Stimulated activated CD8-positive, alpha-beta memory T cell treated with anti-CD3 and anti-CD28 coated beads, Interleukin-12 subunit alpha, Interleukin-12 subunit beta, amount 100 ng/mL, for 1 hour (primary cell): ENCODE measurements at places on chromosomes 6 and 20.

- DNase-seq: no peak
Measured at GRCh38 chr6:34663831-34664255, 32.7 kb downstream of the ILRUN start.

GRCh38 chr6:40359808-40360207 is 227.4 kb downstream of the LRFN2 start:
- no peak for DNase-seq

DNA sequence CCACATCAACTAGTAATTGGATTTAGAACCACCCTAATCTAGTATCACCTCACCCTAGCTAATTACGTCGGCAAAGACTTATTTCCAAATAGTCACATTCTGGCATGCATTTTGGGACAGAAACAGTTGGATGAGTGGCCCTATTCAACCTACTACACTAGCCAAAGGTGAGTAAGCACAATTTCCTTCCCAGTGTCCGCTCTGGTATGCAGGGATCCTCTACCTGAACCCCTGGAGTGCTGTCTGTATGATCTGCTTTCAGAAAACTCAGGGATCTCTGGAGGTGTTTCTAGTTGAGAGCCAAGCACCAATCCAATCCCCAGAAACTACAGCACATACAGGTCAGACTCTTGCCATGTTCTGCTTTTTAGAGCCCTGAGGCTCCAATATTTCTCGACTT is 717.4 kb upstream of the MANEA start:
- no peak for DNase-seq

DNA sequence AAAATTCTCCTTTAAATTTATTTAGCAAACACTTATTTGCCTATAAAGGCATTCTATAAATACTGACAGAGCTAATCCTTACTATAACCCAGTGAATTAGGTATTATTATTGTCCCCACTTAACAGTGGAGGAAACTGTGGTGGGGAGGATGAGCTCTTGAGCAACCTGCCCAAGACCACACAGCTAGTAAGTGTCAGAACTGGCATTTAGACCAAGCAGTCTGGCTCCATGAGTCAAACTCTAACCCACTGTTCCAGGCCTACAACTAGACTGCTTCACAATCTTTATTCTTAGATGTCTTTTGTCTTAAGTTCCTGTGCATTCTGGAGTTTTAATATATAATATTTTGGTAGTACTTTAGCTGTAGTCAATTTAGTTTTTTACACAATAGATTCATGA is 530.8 kb downstream of the BCKDHB start:
- DNase-seq: no peak

DNA sequence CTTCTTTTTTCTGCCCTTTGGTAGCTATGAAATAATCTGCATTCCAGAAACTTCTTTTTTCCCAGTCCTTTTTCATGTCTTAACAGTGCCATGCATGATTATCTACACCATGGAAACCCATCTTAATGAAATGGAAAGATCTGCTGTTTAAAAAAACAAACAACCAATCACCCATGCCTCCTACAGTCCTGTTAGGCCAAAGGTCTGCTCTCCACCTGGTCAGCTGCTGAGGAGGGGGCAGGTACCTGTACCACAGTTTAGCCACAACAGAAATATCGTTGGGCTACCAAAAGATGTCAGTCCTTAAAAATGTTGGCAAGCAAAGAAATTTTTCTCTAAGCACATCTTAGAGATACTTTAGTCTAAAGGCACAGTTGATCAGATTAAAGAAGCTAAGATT is 112.6 kb downstream of the SLC16A10 start:
- no peak for DNase-seq

DNA sequence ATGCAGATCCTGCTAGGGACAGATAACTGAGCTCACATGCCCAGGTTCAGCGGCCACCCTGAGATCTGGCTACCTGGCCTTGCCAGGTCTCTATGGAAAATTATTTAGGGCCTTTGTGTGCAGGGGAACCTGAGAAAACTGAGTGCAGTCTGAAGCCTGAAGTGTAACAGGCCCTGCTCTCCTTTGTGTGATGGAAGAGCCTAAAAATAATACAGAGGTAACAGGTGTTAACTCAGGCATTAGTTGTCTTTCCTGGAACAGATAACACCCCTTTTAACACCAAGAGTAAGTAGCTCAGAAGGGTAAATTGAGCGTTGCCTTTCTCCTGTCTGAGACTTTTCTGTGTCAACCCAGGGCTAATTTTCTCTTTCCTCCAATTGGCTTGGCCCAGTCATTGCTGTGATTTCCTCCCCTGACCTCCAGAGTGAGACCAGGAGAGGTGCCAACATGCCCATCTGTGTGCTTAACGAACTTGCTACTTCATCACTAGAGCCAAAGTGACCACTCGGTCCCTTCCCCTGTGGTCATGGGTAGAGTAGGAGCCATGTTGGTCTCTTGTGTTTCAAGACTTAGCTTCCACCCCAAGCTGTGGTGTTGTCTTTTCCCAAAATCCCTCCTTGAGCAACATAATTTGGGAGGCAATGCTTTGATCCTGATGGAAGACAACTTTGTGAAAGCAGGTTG is 304.4 kb upstream of the JAG1 start:
- no peak for DNase-seq

- no peak for DNase-seq
Measured at GRCh38 chr20:55515832-55516231, 489.5 kb downstream of the CBLN4 start.

- DNase-seq: no peak
Measured at GRCh38 chr6:44221961-44222335, 1.4 kb upstream of the SLC29A1 start.

DNA sequence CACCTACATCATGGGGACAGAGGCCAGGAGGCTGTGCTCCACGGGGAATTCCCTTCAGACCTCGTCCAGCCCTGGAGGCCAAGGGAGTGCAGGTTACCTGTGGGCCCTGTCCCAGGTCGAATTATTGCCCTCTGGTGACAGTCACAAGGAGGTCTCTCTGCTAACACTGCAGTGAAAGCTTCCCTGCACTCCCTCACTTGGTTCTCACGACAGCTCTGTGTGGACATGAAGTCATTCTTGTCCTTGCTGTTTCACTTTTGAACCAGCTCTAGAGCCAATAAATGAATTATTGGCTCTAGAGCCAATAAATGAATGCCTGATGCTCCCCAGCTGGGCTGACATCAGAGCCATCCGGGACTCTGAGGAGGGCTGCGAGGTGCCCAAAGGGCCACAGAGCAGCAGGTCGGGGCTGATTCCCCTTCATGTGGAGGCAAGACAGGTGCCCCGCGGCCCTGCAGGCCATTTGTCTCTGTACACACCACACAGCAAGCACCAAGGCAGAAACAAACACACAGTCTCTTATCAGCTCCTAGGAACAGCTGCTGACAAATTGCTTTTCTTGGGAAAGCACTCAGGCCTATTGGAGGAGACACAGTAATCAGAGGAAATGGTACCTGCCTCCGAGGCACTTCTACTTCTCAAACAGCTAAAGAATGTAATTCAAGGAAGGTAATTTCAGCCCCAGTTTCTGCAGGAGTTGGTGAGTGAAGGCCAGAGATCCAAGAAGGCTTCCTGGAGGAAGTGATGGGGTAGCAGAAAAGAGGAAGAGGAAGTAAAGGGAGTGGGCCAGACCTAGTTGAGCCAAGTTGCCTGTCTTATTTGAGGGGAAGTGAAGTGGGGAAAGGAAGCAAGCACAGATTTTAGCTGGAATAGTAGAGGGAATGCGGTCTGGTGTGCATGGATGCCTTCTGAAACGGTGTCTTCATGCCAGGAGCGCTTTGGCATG is 27.5 kb upstream of the TBXT start:
- DNase-seq: no peak

- no peak for DNase-seq
Measured at GRCh38 chr6:93040375-93040774, 379.0 kb downstream of the EPHA7 start.

DNA sequence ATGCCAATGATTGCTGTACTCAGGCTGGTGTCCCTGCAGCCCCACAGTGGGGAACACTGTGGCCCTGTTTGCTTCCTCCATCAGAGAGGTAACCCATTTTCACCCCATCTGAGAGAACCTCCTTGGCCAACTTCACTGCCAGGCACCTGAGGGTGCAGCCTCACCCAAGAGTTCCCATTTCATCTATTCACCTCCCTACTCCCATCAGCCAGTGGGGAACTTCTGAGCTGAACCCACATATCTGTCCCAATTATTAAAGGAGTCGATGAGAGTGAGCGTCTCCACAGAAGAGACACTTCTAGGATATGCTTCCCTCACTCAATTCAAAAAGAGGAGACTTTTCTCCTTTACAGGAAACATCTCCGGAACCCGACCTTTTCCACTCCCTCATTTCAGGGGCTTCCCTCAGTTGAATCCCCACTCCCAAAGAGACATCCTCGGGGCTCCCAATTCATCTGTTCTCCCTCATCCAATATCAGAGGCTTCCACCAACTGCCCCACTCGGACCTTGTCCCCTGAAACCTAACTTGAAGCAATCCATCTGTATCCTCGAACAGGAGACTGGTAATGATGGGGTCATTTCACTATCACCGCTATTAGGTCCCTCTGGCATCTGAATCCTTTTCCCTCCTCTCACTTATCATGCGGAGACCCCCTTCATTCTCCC is 988 bp downstream of the UBE2V1 start:
- DNase-seq: no peak

GRCh38 chr20:46700481-46700880 is 9.0 kb upstream of the SLC2A10 start:
- no peak for DNase-seq

GRCh38 chr6:163579111-163579879 is 164.8 kb downstream of the QKI start:
- no peak for DNase-seq

DNA sequence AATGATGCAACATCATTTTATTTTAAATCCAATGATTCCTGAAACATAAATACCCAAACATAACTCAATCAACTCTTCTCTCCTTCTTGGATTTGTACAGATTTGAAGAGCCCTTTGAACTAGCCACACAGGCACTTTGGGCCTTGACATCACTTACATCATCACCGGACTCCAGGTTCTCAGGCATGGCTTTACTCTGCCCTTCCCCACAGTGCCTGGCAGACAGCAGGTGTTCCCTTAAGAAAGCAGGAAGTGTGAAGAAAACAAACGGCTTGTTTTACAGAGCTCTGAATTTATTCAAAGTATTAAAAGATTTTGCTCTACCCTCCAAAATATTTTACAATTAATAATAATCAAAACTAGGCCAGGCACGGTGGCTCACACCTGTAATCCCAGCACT is 54.8 kb upstream of the GCM1 start:
- no peak for DNase-seq

DNA sequence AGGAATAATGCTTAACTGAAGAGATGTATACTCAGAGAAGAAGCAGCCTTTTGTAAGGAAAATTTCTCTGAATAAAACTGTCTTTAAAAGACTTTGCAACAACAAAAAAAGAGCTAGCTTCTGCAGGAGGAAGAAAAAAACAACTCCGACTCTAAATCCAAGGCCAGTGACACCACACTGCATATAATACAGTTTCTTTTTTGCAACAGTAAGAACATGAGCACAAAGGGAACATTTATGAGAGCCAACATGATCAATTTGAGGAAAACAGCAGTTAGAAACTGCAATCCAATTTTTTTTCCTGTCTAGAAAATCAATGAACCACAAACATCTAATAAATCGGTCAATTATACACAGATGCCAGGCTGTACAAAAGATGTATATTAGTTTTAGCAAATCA is 42.9 kb upstream of the UST start:
- DNase-seq: no peak

DNA sequence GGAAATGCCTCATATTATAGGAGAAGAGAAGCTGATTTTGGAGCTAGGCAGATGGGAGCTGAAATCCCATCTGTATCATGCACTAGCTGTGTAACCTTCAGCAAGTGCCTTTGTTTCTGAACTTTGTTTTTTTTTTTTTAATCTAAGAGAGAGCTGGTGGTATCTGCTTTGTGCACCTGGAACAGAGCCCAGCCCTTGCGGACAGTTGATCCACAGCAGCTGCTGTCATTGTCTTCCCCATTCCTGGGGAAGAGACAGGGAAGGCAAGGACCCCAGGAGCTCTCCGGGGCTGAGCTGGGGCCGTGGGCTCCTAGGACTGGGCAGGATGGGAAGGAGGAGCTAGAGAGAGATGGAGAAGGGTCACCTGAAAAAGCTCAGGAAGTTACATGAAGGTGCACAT is 92.1 kb downstream of the SYNJ2 start:
- no peak for DNase-seq

GRCh38 chr6:74069089-74069581 is 373.1 kb downstream of the CD109 start:
- DNase-seq: no peak

GRCh38 chr6:109455437-109456110 is at the start of gene MICAL1:
TSS of gene MICAL1 (minus strand) at chr6:109455772. CDS start at chr6:109454196, 1,576 bp downstream.
- peak; percentile 56 for DNase-seq

GRCh38 chr20:23602241-23602640 is 3.5 kb downstream of the CST9 start:
- no peak for DNase-seq

- no peak for DNase-seq
Measured at GRCh38 chr20:57571782-57572416, 11.0 kb downstream of the PCK1 start.

DNA sequence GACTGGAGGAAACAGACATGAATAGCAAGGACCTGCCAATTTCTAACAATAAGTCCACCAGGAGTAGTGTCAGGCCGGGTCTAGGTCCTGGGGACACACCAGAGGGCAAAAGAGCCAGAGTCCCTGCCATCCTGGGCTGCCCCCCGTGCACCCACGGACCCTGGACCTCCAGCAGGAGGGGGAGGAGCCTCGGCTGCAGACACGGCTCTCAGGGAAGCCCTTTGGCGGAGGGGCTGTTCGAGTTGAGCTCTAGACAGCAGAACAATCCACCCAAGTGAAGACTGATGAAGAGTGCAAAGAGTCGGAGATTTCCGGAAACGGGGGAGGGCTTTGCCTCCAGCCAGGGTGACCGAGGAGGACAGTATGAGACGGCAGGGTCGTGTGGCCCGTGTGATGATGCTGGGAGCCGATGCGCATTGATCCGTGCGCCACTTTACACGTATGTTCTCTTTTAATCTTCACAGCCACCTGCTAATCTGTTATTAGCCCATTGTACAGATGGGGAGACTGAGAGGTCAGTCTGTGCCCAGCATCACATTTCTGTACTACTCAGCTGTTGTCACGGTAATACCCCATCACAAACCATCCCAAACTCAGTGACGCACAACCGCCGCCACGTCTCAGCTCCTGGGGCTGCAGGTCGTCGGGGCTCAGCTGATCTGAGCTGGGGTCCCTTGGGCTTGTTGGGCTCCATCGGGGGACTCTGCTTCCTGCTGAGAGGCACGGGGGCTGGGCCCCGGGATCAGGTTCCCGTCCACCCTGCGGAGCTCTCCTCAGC is 502.0 kb downstream of the PREX1 start:
- no peak for DNase-seq

DNA sequence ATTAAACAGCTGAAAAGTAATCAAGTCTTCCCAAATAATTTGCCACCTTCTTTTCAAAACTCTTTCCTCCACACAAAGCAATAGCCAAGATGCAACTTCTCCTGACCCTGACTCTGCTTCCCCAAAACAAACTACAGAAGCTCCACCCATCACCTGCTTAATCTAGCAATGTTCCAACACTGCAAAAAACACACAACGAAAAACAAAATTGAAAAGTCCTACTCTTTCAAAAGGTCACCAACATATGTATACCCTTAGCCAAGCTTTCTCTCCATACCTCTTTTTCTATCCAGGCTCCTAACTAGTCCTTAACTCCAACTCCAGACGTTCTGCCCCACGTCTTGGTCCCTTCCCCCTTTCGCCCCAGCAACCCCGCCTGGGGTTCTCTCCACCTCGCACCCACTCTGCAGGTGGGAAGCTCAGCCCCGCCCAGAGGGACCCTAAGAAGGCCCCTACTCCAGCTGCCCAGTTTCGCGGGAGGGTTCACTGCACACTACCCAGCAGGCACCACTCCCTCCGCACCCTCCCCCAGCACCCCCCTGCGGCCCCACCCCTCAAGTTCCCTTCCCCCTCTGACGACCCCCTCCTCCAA is 717 bp downstream of the CSNK2A1 start:
- DNase-seq: no peak
